Bone marrow (tissue), 2 donors: ENCODE measurements at places on chromosomes 1 and 21.

GRCh38 chr1:25217598-25218232, 14.6 kb downstream of the SYF2 start:
- DNase-seq: no peak

- no peak for DNase-seq
Measured at GRCh38 chr1:93611668-93612067, 70.0 kb downstream of the BCAR3 start.

GRCh38 chr1:114502080-114502479, 8.9 kb downstream of the TRIM33 start:
- DNase-seq: no peak

DNA sequence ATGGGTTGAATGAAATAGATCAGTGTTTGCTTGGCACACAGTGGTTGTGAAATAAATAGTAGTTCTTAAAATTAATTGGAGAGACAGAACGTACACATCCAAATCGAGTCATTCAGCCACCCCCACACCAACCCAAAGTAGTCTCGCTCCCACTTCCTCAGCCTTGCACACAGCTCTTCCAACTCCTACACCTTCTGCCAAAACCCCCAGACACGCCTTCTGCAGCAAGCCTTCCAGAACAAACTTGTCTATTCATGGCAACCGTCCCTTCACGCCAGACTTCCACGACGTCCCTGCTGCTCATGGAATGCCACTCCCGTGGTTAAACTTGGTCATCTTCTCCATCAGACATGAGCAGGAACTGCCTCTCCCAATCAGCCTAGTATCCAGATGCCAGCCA, 37.5 kb upstream of the RD3 start:
- no peak for DNase-seq

GRCh38 chr21:37555672-37556261, 189.2 kb downstream of the DYRK1A start:
- no peak for DNase-seq
